Dermis microvascular lymphatic vessel endothelial cell (primary cell): ENCODE measurements at places on chromosomes 12 and 14.

- DNase-seq, result peak; percentile 49
Measured at GRCh38 chr14:59870277-59871165, at the start of gene RTN1. RTN1 (minus strand) TSS chr14:59870776; CDS start chr14:59870630, 146 bp downstream.

- DNase-seq, result no peak
Measured at GRCh38 chr12:25025260-25025659, 76.4 kb upstream of the BCAT1 start.

DNA sequence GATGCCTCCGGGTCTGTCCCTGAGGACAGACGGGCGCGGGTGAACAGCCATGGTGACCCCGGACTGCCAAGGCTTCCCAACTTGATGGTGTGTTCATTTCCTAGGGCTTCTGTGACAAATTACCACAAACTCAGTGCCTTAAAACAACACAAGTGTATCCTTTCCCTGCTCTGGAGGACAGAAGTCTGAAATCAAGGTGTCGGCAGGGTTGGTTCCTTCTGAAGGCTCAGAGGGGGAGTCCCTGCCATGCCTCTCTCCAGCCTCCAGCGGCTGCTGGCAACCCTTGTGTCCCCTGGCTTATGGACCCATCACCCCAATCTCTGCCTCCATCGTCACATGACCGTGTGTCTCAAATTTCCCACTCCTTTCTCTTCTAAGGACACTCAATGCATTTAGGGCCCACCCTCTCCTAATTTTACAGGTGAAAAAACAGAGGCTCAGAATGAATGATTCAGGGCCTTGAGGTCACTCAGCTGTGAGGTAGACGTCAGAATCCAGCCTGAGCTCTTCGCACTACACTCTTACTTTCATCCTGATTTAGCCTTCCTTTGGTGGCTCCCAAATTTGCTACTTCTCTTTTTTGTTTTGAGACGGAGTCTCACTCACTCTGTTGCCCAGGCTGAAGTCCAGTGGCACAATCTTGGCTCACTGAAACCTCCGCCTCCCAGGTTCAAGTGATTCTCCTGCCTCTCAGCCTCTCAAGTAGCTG lies 45.4 kb downstream of the VCPKMT start:
- no peak for DNase-seq

- no peak for DNase-seq
Measured at GRCh38 chr12:108573317-108573716, 10.9 kb downstream of the ISCU start.

DNA sequence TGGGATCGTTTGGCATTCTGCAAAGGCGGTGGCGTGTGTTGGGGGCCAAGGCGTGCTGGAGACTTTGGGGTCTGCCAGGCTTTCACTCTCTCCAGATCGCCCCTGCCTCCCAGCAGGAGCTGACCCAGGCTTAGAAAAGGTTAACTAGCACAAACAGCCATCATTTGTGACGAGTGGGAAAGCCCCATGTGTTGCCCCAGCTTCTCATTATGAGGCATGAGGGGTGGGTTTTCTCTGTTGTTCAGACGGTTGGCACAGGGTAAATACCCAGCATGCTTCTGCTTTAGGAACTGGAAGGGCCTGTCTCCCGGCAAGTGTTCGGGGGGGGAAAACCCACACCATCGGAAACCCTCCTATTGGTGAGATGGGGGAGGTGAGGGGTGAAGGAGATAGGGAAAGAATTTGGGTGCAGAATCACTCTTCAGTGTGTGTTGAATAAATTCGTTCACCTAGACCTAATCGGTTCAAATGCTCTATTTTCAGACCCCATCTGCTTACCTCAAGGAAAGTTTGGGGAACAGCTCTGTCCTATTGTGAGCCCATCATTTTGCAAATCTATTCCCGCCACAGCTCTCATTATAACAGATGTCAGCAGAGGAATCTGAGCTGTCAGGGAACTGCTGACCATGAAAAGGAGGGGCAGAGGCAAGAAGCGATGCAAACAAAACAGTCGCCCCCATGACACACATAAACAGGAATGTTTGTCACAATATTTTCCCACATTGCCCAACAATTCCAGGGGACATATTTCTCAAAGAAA lies 34.7 kb upstream of the C12orf42 start:
- DNase-seq, result no peak

DNA sequence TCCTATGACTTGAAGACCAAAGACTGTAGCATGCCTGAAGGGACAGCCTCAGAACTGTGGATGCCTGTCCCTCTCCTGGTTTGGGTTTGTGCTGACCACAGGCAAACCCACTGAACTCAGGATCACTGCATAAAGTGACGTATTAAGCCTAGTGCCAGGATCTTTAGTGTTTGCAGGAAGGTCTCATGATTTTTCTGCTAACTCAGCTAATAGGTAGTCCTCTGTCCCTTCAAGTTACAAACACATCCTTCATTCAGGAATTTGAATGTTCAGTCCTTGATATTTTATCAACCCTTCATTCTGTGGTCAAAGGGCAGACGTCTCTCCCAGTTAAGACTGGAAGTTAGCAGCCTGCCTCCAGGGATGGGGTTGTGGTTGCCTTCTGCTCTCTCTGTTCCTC lies 10.3 kb upstream of the OAS3 start:
- DNase-seq, result no peak

DNA sequence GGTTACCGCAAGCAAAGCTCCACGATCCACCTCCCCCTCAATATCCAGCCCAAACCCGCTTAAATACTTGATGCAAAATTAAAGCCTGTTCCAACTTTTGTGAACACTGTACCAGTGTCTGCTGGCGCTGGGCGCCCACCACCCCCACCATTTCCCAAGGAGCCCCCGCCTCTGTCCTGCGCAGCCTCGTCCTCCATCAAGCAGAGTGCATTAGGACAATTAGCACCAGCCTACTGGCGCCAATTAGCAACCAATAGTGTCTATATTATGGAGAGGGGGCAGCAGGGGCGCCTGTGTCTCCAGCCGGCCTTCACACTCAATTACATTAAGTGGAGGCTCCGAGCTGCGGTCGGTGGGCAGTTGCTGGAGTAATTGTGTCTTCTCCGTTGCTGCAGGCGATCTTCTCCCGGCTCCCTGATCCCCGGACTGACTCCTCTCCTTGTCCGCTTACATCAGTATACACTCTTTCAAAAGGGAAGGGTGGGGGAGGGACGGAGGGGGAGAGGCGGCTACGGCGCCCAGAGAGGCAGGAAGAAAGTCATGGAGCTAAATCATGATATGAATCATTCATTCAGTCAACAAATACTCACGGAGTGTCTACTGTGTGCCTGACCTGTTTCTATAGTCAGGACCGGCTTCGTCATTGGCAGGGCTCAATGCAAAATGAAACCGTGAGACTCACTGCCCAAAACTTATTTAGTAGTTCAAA lies 707.3 kb downstream of the MED13L start:
- DNase-seq, result no peak

- DNase-seq, result no peak
Measured at GRCh38 chr12:27003421-27004381, 10.5 kb downstream of the TM7SF3 start.

DNA sequence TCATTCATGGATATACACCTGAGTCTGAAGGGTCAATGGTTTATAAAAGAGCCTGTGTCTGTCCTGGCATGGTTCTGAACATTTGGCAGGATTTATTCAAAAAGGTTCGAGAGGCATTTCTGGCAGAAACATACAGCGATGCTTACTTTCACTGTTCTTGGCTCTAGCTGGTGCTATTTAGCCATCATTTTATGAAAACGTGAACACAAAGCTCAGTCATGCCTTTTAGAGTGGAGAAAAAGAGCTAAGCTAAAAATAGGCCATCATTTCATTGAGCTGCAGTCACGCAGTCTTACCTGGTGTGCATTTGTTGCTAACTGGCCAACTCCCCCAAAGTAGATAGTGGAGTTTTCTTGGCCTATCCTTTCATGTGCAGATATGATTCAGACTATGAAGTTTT lies 1209.5 kb downstream of the SLC16A7 start:
- no peak for DNase-seq

DNA sequence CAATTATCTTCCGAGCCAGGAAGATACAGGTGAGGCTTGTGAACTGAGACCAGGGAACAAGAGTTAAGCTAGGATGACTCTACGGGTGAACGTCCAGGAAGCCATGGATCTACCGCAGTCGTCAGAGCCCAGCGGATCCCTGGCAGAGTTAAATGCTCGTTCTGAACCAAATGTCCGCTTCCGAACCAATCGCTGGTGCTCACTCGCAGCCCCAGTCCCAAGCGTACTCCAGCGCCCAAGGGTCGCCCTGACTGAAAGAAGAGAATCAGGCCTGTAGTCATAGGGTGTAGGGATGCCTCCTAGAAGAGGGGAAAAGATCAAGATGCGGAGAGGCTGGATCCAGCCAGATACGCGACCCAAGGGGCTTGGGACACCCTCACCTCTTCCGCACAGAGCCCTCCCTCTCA lies 283 bp downstream of the VIPAS39 start:
- DNase-seq, result no peak

- DNase-seq, result no peak
Measured at GRCh38 chr14:61662437-61663311, 32.6 kb upstream of the HIF1A start.

- DNase-seq, result no peak
Measured at GRCh38 chr12:88172844-88173407, 30.8 kb downstream of the TMTC3 start.

GRCh38 chr12:106064721-106065021 lies 74.1 kb downstream of the NUAK1 start:
- peak; percentile 52 for DNase-seq

- no peak for DNase-seq
Measured at GRCh38 chr12:107523775-107524535, 161.6 kb upstream of the PWP1 start.

DNA sequence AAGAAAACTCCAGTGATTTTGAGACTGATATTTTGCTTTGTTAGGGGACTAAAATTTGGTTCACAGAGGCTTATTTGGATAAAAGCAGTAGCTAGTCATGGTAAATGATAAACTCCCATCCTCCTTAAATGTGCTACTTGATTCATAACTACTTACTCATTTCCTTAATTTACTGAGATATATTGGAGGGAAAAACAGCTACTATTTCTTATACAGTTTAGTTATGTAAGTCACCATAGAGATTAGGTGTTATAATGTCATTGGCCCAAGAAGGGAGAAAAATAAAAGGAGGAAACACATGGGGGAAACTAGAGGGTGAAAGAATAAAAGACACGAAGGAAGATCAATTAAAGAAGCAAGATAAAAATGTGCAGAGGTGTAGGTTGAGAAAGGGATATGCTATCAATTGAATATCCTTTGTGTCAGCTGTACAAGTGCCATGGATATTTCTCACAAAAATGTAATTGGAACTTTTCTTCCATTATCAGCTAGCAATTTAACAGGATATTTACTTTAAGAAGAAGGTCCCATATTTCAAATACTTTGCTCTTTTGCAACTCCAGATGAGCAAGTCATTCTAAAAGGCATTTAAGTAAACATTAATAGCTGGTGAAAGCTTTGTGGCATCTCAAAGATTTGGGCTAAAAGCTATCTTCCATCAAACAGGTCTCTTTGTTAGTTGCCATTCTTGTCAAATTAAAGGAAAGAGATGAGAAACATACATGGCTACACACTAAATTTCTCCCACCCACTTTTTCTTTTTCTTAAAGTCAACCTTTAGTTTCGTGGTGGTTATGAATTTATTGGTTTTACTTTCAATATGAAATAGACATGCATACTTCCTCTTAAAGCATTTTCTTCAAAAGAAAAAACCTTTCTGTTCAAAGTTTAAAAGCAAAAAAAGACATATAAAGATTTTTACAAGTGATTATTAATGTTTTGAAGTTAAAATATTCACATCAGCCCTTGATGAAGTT lies 439.5 kb downstream of the CCER1 start:
- peak; percentile 78 for DNase-seq

DNA sequence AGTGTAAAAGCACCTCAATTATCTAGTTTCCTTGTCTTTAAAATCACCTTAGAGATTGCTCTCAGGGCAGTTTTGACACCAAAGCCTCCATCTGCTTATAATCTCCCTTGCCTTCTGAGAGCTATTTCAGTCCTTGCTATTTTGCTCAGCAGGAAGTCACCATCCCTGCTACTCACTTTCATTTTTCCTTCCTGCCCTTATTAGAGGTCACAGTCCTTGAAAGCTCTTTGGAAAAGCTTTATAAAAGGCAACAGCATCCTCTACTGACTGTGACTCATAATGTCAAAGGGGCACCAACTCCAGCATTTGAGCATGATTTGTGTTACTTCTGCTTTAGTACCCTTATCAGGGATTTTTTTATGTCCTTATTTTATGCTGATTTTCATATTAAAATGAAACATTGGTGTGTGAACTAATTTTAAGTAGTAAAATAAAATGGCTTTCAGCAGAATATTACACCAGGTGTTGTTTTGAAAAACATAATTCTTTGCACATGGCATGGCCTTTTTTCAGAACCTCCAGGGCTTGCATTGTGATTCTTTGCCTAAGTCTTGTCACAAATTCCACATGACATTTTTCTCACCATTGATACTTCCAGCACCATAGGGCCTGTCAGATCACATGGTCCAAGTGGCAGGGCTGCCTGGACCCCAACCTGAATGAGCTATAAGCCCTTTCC lies 213.0 kb downstream of the ADAMTS20 start:
- DNase-seq, result peak; percentile 72

- DNase-seq, result no peak
Measured at GRCh38 chr12:42756841-42757623, 167.5 kb upstream of the PRICKLE1 start.

- DNase-seq, result no peak
Measured at GRCh38 chr12:100794441-100795173, at the start of gene ANO4. ANO4 (plus strand) TSS chr12:100794776; CDS start chr12:100901786, 107,010 bp downstream.

- DNase-seq, result no peak
Measured at GRCh38 chr12:16063726-16064125, 152.6 kb downstream of the DERA start.

- DNase-seq, result peak; percentile 92
Measured at GRCh38 chr12:20024194-20024593, 344.1 kb upstream of the PDE3A start.

DNA sequence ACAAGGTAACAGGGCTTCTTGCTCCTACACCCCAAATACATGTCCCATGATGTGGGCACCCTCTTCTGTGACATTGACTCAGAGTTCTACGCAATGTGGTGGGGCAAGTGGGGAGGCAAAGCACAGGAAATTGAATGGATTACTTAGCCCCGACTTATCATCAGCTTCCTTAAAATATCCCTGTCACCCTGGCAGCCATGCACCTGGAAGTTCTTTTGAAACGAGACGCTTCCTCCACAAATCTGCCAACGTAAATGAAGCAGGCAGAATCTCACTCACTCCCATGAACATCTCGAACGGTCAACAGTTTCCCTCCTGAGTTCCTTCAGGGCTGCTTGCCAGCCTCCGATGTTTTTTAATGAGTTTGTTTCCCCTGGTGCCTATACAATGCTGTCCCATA lies 33.5 kb downstream of the RNFT2 start:
- DNase-seq, result peak; percentile 39

GRCh38 chr14:65604936-65605335 lies 192.4 kb downstream of the FUT8 start:
- DNase-seq, result no peak

- no peak for DNase-seq
Measured at GRCh38 chr12:81757731-81758365, 1.3 kb downstream of the PPFIA2 start.

- no peak for DNase-seq
Measured at GRCh38 chr14:61429316-61429715, 107.9 kb downstream of the PRKCH start.

DNA sequence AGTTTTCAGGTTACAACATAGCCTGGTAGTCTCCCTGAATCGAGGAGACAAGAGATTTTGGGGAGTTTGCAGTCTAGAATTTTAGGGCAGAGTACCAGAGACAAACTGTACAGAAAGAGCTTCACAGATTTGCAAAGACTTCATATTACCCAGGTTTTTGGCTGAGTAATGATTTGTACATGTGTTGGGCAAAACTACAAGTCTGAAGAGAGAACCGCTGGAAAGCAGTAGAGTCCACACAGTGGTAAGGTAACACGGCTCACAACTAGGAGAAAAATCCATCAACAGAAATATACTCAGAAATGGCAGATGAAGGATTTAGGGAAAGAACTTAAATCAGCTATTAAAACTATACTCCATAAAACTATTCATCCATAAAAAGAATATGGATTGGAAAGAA lies 25.7 kb downstream of the FBXO33 start:
- DNase-seq, result no peak
